Fibroblast of skin of abdomen (primary cell): ENCODE measurements at places on chromosomes 5 and 9.

DNA sequence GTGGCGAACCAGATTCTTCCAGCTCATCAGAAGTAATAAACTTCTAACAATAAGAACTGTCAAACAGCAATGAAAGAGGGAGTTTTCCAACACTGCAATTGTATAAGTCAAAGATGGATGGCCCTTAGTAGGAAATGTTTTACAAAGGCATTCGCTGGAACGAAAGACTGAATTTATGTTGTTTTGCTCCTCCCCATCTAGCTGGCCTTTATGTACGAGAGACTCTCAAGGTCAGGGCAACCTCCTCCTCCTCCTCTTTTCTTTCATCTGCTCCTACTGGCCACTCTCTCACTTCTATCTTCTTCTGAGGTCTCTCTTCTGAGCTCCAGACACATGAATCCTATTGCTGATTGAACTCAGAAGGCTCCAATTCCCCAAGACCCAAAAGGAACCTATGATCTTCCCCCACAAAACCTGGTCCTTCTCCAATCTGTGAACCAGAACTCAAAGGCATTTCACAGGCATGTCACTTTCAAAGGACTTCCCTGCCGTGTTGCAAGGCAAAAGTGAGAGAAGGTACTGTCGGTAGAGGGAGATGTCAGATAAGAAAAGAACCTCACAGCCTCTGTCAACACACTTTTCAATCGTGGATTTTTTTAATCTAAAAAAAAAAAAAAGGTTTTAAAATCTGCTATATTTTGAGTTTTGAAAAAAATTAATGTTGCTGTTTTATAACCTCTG lies 28.5 kb upstream of the PUM3 start:
- DNase-seq: peak; percentile 51

DNA sequence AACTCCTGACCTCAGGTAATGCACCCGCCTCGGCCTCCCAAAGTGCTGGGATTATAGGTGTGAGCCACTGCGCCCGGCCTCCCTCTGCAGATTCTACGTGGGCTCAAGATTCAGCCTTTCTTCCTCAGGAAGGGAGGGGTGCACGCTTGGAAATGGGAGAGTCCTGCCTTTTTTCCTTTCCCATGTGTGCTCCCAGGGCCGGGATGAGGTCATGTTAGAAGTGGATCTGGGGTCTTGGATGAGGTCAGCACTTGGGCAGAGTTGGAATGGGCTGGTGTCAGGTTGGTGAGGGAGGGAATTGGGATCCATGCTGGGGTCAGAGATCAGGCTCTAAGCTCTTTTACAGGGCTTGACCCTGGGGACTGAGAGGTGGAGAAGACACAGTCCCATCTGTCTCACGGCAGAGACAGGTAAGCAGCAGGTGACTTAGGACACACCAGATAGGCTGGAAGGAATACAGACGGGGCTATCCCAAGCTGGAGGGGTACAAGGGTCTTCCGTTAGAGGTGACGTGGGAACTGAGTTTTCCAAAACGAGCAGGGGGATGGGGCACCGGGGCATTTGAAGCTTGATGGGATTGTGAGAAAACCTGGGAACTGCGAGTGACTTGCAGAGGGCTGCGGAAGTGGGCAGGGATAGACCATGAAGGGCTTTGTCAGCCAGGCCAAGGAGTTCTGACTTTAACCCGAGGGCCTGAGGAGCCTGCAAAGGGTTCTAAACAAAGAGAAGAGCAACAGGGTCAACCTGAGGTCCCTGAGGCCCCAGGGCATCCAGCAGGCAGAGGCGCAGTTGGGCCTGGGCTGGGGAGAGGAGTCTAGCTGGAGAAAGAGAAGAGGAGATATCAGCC lies 1.8 kb upstream of the AQP7 start:
- no peak for DNase-seq

DNA sequence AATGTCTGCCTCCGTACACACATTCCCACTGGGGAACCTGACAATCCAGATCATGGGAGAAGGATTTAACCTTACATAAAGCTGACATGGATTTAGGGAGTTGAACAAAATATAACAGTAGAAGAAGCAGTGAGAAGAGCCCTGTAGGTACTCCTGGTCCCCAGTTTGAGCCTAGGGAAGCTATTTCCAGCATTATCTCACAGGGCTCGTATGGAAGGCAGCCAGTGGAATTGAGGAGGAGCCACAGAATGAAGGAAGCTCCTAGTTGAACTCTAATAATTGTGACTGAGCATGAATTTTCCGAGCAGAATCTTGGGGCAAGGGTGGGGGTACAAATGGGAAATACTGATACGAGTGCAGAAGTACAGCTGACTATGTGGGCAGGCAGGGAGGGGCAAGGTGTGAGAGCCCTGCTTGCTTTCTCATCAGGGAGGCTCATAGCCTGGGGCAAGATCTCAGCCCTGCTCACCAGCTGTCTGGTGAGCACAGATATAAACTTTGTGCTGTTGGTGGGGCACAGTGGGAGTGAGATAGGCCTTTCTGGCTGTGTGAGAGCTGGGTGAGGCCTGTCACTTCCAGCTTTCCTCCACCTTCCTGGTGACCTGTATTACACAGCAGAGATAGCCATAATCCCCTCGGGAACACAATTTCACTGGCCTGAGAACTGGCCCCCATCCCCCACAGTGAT lies 290.7 kb upstream of the IL12B start:
- DNase-seq: no peak

DNA sequence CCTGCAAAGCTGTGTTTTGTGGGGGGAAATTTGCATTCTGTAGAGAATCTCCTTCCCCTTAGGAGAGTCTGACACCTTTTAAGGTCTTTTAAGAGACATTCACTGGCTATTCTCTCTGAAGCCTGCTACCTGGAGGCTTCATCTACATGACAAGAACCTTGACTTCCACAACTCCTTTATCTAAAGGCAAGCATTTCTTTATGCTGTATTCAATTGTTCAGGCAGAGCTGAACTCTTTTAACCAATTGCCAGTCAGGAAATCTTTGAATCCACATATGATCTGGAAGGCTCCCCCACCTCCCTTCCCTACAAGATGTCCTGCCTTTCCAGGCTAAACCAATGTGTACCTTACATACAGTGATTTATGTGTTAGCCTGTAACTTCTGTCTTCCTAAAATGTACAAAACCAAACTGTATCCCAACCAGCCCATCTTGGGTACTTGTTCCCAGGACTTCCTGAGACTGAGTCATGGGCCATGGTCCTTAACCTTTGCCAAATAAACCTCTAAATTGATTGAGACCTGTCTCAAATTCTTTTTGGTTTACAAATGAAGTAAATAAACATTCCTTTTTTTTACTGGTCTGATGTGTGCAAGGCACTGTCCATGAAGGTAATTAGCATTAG lies 9.9 kb downstream of the C9orf85 start:
- DNase-seq: no peak
